ENCODE measurements at places on chromosomes 5 and 9.

GRCh38 chr9:121645003-121645402, 6.4 kb upstream of the DAB2IP start:
- no peak for DNase-seq

DNA sequence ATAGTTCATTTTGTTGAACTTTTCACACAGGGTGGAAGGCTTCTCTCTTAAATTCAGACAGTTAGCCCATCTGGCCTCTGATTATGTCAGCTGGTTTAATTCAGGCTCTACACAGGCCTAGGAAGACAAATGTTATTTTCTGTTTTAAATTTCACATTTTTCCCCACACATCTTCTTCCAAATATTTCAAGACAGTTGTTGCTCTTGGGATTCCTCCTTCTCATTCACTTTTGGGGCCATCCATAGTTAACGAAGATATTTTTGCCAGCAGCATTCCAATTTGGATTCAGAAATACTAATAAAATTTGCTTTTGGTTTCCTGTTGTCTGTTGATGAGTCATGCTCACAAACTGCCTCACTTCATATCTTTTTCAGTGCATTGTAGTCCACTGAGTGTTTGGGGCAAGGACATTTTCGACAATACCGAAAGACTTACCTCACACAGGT, 475.4 kb downstream of the DMAC1 start:
- no peak for DNase-seq

GRCh38 chr5:84445049-84445685, 60.5 kb upstream of the EDIL3 start:
- no peak for DNase-seq

GRCh38 chr9:98540476-98540875, 168.3 kb downstream of the GABBR2 start:
- DNase-seq = no peak

DNA sequence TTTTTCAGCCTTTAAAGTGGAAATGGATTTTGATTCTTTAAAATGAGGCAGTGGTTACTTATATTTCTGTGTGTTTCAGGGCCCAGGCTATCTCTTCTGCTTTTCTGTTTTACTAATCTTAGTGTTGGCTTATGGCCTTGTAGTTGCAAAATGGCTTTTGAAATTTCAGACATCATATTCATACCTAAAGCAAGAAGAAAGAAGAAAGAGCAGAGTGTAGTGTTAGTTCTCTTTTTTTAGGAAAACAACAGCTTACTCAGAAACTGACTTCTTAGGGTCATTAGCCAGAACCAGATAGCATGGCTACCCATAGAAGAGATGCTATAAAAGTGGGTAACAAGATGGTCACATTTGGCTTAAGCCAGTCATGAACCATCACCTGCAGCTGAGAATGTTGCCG, 20.9 kb downstream of the ZBED3 start:
- no peak for DNase-seq

DNA sequence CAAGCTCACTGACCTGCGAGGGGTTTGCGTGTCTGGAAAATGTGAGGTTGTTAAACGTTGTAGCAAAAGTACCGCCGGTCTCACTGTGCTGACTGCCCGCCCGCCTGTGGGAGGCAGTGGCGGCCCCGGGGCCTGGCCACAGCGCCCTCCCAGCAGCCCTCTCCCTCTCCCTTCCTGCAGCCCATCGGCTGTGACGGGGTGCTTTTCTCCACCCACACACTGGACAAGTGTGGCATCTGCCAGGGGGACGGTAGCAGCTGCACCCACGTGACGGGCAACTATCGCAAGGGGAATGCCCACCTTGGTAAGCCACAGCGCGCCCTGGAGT, 6.2 kb downstream of the ADAMTSL2 start:
- no peak for DNase-seq

- DNase-seq = no peak
Measured at GRCh38 chr5:169442913-169443784, 140.4 kb upstream of the SPDL1 start.

DNA sequence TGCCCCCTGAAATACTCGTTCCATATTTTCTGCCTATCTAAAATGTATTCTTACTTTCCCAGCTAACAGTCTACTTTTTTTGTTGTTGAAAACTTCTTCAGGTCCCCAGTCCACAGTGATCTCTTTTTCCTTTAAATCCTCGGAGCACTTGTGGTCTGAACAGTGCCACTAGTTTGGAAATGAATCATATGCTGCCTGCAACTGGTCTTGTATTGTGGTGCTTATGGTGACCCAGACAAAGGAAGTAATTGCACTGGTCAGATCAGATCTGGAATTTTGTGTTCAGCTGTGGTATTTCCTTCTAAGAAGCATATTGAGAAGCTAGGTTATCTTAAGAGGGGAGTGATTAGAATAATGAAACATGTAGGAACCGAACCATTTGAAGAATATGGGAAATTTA, 2.9 kb downstream of the UNC13B start:
- no peak for DNase-seq

DNA sequence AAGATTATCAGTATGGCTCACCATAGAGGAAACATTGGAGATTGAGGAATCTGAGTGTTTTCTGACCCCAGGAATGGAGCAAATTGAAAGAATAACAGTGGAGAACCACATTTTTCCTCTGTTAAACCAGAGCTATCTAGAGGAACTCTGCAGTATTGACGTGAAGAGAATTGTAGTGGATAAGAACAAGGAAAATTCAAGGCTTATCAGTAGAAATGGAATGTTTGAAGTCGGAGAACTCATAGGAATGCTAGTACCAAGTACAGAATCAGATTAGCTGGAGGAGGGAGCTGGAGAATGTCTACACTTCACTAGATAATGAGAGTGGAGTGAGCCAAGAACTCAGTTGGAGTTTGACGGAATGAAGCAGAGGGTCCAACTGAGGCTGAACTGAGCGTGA, 50.3 kb downstream of the SNCAIP start:
- DNase-seq = no peak

DNA sequence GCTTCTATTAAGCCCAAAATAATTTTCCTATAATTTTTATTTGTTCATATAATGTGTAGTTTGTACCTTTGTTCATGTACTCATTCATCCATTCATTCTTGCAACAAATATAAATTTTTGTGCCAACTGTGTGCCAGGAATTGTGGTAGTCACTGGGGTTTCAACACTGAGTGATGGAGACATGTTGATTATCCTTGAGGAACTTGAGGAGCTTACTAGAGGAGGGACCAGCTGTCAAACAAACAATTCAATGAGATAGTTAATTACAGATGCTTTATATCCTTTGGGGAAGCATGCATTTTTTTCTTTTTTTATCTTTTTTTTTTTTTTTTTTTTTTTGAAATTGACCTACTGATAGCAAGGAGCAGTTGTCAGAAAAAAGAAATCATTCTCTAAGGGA, 324.8 kb downstream of the GABRG2 start:
- no peak for DNase-seq

DNA sequence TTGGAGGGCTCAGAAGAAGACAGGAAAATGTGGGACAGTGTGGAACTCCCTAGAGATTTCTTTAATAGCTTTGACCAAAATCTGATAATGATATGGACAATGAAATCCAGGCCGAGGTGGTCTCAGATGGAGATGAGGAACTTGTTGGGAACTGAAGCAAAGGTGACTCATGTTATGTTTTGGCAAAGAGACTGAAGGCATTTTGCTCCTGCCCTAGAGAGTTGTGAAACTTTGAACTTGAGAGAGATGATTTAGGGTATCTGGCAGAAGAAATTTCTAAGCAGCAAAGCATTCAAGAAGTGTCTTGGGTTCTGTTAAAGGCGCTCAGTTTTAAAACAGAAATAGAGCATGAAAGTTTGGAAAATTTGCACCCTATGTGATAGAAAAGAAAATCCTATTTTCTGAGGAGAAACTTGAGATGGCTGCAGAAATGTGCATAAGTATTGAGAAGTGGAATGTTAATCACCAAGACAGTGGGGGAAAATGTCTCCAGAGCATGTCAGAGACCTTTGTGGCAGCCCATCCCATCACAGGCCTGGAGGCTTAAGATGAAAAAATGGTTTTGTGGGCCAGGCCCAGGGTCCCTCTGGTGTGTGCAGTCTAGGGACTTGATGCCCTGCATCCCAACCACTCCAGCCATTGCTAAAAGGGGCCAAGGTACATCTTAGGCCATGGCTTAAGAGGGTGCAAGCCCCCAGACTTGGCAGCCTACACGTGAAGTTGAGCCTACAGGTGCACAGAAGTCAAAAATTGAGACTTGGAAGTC, 463.7 kb upstream of the TLE4 start:
- no peak for DNase-seq

- DNase-seq = no peak
Measured at GRCh38 chr5:133610489-133611356, 1.6 kb downstream of the FSTL4 start.

GRCh38 chr5:36070687-36071571, 4.2 kb upstream of the UGT3A2 start:
- DNase-seq = no peak

GRCh38 chr9:100167915-100168654, 69.0 kb downstream of the INVS start:
- no peak for DNase-seq

DNA sequence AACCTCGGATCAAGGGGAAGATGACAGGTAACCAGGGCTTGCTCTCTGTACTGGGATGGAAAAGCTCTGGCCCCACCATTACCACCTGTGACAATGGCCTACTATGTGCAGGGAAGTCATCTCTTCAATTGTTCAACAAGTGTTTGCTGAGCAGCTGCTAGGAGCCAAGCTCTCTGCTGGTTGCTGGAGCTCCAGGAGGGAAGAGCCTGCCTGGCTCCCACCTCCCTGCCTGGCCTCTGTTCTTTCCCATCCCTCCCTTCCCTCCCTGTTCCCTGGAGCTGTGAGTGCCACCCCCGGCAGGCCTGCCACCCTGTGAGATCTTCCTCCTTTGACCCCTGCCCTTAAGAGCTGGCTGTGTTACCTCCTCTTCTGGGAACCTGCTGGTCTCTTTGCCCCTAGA, 59.7 kb upstream of the IER5L start:
- no peak for DNase-seq

DNA sequence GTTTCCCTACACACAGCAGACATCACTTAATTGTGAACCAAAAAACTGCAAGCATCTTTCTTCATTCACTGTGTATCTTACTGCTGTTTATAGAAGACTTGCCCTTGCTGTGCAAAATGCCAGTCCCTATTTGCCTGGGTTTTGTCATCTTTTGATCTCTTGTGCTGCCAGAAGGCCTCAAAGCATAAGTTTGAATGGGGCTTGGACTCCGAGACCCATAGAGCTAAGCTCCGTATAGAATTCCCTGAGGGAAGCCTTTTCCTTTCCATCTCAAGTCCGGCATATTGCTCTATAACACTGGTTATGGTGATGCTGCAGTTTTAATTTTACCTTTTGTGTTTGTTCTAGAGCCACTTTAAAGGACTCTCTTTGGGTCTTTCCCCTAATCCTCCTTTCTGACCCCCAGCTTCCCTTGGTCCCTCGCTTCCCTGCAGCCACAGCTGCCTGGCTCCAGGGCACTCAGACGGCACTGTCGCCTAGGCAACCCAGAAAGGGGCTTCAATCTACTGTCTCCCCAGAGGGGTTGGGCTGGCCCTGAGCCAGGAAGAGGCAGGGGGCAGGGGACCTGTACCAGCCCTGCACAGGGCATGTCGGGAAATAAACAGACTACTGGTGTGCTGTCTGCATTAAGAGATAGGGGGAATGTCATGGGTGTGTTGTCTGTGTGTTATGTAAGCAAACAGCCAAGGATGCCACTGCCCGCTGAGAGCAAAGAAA, 73.4 kb upstream of the MELK start:
- no peak for DNase-seq
